Fibroblast of the conjunctiva (primary cell): ENCODE measurements at places on chromosomes 7 and 10.

- no peak for DNase-seq
These were observed 15.0 kb downstream of the CEP41 start for GRCh38 chr7:130425796-130426195.

DNA sequence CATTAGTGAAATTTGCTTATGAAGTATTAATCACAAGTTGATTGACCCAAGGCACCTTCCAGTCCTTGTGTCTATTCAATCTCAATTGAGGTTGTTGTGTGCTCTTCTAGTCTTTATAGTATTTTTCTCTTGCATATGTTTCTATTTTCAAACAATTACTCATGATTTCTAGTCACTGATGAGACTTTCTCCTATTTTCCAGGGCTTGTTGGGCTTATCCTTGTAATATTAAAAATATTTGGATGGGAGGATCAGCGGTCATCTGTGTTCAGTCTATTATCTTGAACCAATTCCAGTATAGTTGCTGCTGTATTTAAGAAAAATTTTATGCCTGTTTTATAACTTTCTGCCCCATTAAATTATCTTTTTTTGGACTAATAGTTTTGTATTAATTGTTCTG, 154.4 kb downstream of the PTEN start:
- no peak for DNase-seq

GRCh38 chr7:11177793-11178192, 204.1 kb downstream of the PHF14 start:
- DNase-seq, result no peak

GRCh38 chr10:119341459-119342301, 134.3 kb downstream of the GRK5 start:
- no peak for DNase-seq

- no peak for DNase-seq
These were observed 11.8 kb downstream of the SFXN2 start for GRCh38 chr10:102726274-102726673.

DNA sequence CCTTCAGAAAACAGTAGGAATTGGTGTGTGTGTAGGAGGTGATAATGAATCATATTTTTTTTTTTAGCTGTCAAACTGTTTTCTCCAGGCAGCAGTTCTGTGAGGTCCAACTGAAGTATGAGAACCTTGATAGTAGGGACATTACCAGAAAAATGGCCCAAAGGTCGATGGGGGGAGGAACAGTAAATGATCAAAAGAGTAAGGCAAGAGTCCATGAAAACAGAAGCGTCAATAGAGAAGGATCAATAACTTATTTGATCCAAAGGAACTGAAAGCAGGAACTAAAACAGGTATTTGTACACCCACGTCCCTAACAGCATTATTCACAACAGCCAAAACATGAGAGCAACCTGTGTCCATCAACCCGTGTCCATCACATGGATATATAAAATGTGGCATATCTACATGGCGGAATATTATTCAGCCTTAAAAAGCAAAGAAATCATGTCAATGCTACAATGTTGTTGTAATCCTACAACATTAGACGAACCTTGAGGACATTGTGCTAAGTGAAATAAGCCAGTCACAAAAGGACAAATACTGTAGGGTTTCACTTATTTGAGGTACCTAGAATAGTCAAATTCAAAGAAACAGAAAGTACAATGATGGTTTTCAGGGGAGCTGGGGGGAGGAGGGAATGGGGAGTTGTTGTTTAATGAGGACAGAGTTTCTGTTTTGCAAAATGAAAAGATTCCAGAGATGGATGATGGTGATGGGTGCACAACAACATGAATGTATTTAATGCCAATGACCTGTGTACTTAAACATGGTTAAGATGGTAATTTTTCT, 214.0 kb upstream of the KLF14 start:
- DNase-seq, result no peak

GRCh38 chr10:74925291-74925690, 98.9 kb downstream of the KAT6B start:
- no peak for DNase-seq

DNA sequence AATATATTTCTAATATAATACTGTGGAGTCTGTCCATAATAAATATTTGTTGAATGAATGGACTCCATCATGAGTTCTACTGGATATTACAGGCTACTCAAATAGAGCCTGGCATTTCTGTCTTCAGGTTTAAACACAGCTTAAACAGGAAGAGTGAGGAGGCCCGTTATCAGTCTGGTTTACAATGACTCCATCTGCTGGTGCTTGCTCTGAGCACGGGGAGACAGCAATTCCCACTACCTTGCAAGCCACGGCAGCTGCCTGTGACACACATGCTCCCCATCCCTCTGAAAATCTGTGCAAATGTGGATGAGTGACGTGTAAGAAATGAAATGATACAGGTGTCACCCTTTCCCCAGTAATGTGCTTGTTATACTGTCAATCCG, 293.5 kb upstream of the IMMP2L start:
- peak; percentile 14 for DNase-seq

- DNase-seq, result no peak
These were observed 233.9 kb downstream of the WDR37 start for GRCh38 chr10:1290071-1290471.

DNA sequence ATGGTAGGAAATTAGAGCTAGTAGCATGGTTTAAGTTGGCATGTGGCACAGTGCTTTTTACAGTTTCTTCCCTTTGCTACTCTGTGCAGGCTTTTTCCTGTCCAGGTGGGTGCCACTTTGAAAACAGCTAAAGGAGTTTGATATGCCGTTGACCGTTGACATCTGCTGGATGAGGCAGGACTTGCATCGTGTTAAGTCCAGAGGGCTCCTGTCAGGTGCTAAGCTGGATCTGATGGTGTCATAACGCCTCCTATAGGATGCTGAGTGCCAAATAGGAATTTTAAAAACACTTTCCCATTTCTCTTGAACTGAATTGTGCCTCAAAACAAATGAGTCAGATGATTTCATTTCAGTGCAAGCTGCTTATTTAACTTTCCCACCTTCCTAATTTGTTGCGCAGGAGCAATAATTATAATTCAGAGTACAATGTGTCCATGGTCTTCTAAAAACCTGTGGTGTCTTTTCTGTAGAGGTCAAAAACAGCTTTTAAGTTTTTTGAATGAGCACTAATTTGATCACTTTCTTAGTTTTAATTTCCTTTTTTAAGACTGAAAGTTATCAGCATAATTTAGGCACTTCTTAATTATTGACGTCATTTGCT, 178.3 kb downstream of the CDCA7L start:
- peak; percentile 43 for DNase-seq

DNA sequence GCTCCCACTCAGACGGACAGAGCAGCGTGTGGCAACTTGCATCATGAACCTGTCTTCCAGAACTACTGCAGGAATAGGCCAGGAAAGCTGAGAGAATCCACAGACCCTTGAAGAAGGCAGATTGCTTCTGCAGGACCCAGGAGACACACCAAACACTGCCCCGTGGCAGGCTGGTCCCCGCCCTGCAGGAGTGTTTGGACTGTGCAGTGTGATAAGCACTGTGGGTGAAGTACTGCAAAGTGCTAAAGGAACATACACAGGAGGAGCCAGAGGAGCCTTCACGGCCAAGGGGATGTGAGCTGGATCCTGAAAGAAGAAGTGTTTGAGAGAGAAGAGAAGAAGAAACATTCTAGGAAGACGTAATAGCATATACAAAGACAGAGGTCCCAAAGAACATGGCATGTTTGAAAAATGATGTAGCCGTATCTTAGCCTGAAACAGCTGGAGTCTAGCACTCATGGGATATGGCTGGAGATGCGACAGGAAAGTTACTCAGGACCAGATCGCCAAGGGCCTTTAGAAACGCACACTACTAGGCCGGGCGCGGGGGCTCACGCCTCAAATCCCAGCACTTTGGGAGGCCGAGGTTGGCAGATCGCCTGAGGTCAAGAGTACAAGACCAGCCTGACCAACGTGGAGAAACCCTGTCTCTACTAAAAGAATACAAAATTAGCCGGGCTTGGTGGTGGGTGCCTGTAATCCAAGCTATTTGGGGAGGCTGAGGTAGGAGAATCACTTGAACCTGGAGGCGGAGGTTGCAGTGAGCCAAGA, 96.9 kb upstream of the RHEB start:
- no peak for DNase-seq

GRCh38 chr10:117552156-117552631, 9.6 kb downstream of the EMX2 start:
- no peak for DNase-seq

DNA sequence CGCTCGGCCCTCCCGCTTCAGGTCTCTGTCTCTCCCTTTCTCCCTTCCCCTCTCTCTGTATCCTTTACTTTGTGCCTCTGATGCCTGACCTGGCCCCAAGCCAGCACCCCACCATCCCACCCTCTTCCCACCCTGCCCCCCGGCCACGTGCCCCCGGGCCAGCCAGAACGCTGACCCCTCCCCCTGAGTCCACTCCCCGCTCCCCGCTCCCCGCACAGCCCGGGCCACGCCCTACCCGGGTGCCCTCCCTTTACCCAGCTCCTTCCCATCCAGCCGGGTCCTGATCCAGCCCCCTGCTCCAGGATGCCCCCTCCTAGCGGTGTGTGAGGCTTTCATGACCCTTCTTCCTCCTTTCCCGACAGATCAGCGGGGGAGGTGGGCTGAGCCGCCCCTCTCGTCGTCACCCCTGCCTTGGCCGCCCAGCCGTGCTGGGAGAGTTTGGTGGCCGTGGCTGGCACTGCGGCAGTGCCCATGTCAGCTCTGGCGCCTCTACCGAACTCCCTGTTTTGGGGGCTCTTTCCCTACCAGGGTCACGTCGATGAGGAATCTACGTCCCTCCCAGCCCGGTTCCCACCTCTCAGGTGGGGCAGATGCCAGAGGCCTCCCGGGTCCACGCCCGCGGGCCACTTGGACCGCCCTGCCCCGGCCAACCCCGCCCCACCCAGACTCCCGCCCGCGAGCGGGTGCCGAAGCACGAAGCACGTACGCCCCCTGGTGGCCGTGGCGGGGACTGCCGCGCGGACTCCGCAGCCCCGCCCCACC, 127.4 kb downstream of the UBE2H start:
- DNase-seq, result peak; percentile 55
